ENCODE measurements at places on chromosomes 1 and 21. TPM values are rescaled to one million over a fixed set of nuclear protein-coding genes. Genes with fewer than 3 reads are reported as not detected.

DNA sequence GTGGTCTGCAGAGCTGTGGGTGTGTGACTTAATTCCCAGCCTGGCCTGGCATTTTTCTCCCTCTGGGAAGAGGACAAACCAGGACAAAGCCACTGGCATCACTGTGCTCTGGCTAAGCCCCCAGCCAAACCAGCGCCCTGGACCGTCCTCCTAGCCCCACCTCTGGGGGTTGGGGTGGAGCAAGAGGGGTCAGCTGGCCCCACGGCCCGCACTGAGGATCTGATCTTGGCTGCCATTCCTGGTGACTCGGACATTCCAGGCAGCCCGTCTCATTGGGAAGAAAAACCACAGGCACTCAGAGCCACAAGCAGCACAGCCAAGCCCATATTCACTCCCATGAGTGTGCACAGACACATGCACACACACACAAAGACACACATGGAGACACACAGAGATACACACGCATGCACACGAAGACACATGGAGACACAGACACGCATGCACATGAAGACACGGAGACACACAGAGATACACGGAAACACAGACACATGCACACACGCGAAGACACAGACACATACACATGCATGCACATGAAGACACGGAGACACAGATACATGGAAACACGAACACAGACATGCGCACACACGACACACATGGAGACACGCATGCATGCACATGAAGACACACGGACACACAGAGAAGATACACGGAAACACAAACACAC lies 2.3 kb upstream of the MXRA8 start:
- DNase-seq, result peak; percentile 98

ATP5PB gene
- total RNA-seq, result 228 TPM

DNA sequence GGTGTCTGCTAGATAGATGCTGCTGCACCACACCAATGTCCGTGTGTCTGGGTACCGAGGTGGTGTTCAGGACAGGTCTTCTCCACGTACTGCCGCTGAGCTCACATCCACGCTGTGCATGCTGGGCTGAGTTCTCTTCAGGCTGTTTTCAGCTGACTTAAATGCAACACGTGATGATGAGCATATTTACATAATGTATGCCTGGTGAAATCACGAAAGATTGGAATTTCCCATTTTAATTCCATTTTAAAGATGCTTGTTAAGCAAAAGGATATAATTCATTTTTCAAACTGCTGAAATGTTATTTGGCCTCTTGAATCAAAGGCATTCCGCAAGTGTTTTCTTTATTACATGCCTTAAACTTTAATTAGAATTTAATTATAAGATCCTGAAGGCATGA lies 107.9 kb downstream of the FGGY start:
- no peak for DNase-seq

- no peak for DNase-seq
These were observed 39.9 kb upstream of the NFASC start for GRCh38 chr1:204830747-204831146.

SYCP1 gene
- total RNA-seq, result not detected

FAM167B gene
- total RNA-seq, result 0.23 TPM

- no peak for DNase-seq
These were observed 63.8 kb downstream of the TBCE start for GRCh38 chr1:235430991-235431390.

RGS18 gene
- total RNA-seq, result not detected

FYB2 gene
- not detected for total RNA-seq

DIO1 gene
- not detected for total RNA-seq

GRCh38 chr1:64539781-64540218 lies 69.9 kb downstream of the CACHD1 start:
- no peak for DNase-seq

OVAAL gene
- 0.11 TPM for total RNA-seq

DNA sequence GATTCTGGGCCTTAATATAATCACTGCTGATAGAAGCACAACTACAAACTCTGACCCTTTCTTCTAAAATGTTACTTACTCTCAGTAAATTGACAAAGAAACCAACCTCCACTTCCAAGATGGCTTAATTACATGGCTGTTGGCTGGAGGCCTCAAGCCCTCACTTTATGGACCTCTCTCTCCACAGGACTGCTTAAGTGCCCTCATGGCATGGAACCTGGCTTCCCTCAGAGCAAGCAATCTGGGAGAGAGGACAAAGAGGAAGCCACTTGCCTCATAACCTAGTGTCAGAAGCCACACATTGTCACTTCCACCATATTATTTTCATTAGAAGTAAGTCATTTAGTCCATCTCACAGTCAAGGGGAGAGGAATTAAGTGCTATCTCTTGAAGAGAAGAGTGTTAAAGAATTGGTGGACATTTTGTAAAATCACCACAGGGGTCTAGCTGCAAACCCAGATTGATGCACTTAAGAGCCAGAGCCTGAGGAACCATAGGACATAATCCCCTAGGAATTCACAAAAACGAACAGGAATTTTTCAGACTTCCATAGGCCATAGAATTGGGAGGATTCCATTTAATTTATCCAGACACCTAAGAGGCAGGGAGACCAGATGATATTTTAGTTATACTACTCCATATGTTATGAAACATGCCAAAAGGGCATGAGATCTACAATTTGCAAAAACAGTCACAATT lies 97.5 kb upstream of the TNFSF4 start:
- no peak for DNase-seq

GPR157 gene
- total RNA-seq, result 1.9 TPM

USH2A gene
- total RNA-seq, result under 0.01 TPM

TCP10L gene
- total RNA-seq, result not detected

SLC30A10 gene
- total RNA-seq, result not detected

PAQR6 gene
- total RNA-seq, result 1.8 TPM

FAM163A gene
- not detected for total RNA-seq

GRCh38 chr1:191634801-191635508 lies 523.3 kb upstream of the RGS18 start:
- DNase-seq, result no peak

- DNase-seq, result peak; percentile 50
These were observed 34.0 kb downstream of the MACF1 start for GRCh38 chr1:39238476-39238875.

GRCh38 chr21:46422636-46423241 lies 36.0 kb upstream of the DIP2A start:
- no peak for DNase-seq

- peak; percentile 13 for DNase-seq
These were observed 37.1 kb downstream of the EIF4G3 start for GRCh38 chr1:21139601-21140000.

DNA sequence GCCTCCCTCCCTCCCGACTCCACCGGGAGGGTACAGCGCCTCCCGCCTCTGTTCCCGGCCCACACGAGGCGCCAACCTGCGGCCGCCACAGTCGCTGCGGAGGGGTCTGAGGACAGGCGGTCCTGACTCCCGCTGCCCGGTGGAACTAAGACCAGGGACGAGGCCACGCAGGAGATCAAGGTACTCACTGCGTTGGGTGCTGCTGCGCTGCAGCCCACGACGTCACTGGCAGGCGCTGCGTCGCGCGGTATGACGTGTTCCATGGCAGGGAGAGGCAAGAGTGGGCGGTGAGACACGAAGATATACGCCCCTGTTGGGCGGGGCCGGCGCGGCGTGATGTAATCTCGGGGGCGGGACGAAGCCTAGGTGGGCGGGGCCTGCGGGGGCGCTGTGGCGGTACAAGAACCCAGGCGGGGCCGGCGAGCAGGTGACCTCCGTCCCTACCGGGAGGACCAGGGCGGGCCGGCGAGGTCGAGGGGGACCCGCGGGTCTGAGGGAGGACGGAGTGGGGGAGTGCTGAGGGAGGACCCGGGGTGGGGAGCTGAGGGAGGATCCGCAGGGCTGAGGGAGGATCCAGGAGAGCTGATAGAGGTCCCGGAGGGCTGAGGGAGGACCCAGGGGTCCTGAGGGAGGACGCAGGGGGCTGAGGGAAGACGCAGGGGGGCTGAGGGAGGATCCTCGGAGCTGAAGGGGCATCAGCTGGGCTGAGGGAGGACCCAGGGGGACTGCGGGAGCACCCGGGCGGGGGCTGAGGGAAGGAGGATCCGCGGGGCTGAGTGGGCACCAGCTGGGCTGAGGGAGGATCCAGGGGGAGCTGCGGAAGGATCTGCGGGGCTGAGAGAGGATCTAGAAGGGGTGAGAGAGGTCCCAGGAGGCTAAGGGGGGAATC lies at the start of gene MRPL55:
Gene MRPL55, minus strand, starts transcription at position 227 of the 889 bp plus-strand sequence. CDS start 1,039 bp downstream, outside the sequence.
- peak; percentile 93 for DNase-seq

ID3 gene
- total RNA-seq, result 335 TPM

DNA sequence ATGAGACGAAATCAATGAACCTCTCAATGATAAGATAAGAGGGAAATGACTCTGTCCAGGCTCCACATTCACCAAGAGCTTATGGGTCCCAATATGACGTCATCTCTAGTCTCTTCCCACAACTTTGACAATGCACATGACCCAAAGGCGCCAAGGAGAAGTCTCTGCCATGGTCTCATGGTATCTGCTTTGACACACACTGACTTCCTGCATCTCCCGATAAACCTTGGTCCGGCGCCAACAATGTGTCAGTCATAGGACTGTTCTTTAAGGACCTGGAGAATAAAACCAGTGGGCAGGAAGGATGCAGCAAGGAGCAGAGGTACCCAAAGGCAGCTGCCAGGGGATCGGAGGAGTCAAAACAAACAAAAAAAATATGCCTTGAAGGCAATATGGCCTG lies 46.9 kb upstream of the TMEM51 start:
- no peak for DNase-seq

GRCh38 chr1:182032251-182032650 lies 29.3 kb downstream of the ZNF648 start:
- no peak for DNase-seq

DNA sequence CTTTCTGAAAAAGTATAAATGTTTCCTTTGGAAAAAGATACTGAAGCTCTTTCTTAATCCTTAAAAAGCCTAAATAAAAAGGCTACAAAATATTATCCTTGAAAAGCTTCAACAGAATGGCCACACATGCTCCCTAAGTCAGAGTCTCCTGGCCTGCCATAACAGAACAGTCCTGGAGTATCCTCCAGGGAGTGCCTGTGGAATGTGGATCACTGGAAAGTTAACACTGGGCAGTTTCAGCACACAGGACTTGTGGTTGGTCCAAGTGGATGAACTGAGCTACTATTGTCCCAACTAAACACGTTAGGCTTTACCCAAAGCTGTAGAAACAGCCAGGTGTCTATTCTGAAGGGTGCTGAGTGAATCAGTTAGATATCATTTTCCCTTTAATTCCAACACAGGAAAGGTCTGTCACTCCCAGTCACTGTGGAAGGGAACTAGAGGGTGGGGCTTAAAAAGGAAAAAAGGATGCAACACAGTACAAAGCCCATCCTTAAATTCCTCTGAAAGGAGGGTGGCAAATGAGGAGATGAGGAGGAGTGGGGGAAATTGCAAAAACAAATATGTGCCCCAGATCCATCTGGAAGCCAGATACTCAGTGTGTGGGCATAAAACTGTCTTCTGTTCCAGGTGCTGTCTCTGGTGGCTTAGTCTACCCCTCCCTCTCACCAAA lies 196.3 kb upstream of the SPAG17 start:
- DNase-seq, result no peak

- DNase-seq, result no peak
These were observed 11.8 kb downstream of the C1orf115 start for GRCh38 chr1:220701974-220702373.

PGLYRP3 gene
- not detected for total RNA-seq

LEMD1 gene
- not detected for total RNA-seq

- DNase-seq, result no peak
These were observed 75.8 kb downstream of the RHOU start for GRCh38 chr1:228810878-228811711.

DNA sequence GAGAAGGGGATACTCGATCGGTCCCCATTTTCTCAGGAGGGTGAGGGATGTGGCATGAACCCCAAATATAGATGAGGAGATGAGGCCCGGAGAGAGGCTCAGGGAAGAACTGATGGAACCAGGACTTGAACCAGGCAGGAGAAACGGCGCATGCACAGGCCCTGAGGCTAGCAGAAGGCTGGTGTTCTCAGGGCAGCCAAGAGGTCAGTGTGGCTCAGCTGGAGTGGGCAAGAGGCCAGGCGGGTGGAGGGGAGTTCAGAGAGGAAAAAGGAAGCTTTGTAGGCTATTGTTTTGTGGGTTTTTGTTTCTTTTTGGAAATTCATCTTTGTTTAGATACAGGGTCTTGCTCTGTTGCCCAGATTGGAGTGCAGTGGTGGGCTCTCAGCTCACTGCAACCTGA lies 122.0 kb downstream of the LACTBL1 start:
- no peak for DNase-seq

DNA sequence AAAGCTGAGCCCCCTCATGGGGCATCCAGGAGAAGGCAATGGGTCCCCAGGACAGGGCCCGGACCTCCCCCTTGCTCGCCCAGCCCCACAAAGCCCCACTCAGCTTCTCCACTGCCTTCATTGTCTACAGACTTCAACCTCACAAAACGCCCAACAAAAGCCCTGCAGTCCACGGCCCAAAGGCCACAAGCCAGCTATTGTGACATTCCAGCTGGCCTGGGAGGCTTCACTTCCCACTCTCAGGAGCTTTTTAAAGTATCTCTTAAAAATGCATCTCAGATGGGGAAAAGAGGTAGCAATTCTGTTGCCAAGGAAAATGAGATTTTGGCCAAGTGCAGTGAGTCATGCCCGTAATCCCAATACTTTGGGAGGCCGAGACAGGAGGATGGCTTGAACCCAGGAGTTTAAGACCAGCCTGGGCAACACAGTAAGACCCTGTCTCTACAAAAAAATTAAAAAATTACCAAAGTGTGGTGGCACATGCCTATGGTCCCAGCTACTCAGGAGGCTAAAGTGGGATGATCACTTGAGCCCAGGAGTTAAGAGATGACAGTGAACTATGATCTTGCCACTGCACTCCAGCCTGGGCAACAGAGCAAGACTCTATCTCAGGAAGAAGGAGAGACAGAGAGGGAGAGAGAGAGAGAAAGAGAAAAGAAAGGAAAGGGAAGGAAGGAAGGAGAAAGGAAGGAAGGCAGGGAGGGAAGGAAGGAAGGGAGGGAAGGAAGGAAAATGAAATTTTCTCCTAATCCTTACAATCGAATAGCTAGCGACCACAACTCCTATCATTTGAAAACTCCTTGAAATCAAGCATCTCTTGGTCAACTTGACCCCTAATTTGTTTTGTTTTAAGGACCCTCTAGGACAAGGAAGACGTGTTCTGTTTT lies 31.4 kb upstream of the TARDBP start:
- no peak for DNase-seq

DNA sequence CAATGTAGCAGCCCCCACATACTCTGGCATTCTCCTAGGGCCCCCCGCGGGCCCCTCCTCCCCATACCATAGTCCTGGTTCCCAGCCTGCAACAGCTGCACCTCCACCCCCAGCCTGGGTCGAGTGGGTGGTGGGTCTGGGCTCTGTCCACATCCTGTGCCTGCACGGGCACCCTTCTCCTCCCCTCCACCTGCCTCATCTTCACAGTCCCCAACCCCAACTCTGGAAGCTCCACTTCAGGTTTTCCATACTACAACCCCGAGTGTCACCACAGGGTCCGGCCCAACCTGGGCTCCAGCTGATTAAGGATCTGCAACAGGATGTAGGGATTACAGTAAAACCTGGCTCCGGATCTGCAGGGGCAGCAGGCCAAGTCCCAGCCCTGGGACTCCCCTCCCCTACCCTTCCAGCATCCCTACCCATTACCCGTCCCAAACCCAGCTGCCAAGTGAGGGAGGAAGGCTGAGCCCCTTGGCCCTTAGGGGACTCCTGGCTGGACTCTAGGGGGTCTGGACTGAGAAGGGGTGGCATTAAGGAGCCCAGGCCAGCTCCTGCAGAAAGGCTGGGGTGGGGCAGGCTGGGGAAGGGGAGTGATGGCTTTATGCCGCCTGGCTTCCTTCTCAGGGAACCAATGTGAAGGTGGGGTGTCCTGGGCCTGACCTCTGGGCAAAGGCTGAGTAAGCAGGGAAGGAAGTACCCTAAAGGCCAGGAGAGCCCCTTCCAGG lies 116.8 kb downstream of the CASZ1 start:
- DNase-seq, result peak; percentile 45

HSD3B2 gene
- total RNA-seq, result not detected

CFAP57 gene
- total RNA-seq, result not detected

AVPR1B gene
- total RNA-seq, result not detected

All from LHCN-M2 (cell line).